ENCODE measurements at places on chromosomes 13 and 19.

GRCh38 chr13:94123557-94123956 is 355.9 kb downstream of the DCT start:
- H3K27ac ChIP-seq, result no peak overlapping the region
- no peaks in the 10 kb centered on the region for H3K36me3 ChIP-seq
- no peaks in the 10 kb centered on the region for H3K27me3 ChIP-seq
- no peaks in the 10 kb centered on the region for H3K4me1 ChIP-seq
- H3K4me3 ChIP-seq, result no peak overlapping the region
- no peak for DNase-seq

DNA sequence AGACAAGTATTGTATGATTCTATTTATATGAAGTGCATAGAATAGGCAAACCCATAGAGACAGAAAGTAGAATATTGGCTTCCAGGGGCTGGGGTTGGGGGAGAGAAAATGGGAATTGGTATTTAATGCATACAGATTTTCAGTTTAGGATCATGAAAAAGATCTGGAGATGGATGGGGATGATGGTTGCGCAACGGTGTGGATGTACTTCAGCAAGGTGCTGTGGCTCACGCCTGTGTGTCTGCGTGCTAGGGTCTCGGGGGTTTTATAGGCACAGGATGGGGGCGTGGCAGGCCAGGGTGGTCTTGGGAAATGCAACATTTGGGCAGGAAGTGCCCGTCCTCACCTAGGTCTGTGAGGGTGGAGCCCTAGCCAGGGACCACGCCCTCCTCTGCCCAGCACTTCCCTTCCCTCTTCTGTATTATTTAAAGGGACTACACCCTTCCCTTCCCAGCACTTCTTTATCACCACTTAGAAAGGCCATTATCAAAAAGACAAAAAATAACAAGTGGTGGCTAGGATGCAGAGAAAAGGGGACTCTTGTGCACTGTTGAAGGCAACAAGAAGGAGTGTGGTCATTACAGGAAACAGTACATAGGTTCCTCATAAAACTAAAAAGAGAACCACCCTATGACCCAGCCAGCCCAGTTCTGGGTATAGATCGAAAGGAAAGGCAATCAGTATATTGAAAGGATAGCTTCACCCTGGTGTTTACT is 29.0 kb downstream of the LILRB4 start:
- no peaks in the 10 kb centered on the region for H3K36me3 ChIP-seq
- H3K4me3 ChIP-seq, result no peak overlapping the region
- DNase-seq, result no peak
- no peaks in the 10 kb centered on the region for H3K27me3 ChIP-seq
- H3K27ac ChIP-seq, result no peak overlapping the region

DNA sequence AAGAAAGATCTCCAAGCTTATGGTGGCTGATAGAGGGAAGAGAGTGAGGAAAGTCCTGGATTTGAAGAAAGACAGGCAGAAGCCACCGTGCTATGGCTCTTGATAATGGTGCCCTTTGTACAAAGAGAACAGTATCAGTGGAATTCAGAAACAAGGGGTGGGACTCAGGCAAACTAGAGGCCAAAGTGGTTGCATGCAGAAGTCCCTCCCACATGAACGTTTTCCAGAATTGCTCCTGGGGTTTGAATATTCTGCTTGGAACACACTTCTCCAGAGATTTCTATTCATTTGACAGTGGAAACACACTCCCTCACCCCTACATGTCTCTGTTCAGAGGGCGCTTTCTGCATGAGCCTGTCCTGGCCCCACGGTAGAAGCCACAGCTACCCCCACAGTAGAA is 10.1 kb upstream of the MBNL2 start:
- no peaks in the 10 kb centered on the region for H3K36me3 ChIP-seq
- no peak overlapping the region for H3K4me3 ChIP-seq
- no peaks in the 10 kb centered on the region for H3K27me3 ChIP-seq
- H3K27ac ChIP-seq, result no peak overlapping the region

DNA sequence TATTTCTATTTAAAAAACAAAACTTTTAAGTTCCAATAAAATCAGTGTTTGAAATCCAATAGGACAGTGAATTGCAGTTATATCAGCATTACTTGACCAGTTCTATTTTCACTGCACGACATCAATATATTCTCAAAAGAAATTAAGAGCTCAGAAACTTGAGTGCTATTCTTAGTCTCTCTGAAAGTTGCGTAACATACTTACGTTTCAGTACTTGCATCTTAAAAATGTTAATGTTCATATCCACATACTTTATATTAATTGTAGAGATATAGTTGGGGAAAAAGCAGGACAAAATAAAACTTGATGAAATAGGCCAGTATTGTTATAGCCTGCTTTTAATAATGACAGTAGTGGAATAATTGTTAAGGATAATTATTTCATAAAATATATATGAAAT is 720.5 kb upstream of the PCDH9 start:
- no peak overlapping the region for H3K4me3 ChIP-seq
- H3K4me1 ChIP-seq, result no peaks in the 10 kb centered on the region
- no peaks in the 10 kb centered on the region for H3K27me3 ChIP-seq
- no peak for DNase-seq
